ENCODE measurements at places on chromosomes 2 and 18.

DNA sequence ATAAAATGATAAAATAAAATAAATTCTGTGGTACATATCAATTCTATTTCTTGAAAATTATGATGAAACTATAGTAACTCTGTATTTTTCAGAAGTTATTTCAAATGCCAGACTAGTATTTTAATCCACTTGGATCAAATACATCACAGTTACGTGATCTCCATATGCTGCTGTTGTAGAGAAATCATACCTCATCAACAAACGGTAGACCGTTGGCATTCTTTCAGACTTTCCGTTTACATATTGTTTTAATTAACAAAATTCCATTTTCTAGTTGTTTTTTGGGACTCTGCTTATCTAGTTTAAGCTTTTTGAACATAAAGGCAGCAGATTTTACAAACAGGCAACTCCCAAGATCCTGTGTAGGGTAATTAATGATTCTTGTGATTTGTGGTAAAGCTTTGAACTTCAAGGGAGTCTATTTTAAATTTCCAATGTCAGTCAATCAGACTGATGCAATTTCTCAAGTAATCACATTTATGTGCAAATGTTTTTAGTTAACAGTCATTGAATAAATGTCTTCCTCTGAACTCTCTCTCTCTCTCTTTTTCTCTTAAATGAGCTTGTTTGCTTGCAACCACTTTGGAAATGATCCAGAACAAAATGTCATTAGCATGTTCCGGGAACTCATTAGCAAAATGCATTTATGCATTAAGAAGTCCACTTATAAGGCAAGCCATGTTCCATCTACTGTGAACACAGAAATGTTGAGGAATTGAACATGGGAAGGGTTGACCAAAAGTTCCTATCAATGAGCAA lies 31.8 kb downstream of the NYAP2 start:
- no peak for DNase-seq

- DNase-seq, result peak; percentile 65
These were observed 29.0 kb downstream of the LGALSL start for GRCh38 chr2:64482765-64483504.

DNA sequence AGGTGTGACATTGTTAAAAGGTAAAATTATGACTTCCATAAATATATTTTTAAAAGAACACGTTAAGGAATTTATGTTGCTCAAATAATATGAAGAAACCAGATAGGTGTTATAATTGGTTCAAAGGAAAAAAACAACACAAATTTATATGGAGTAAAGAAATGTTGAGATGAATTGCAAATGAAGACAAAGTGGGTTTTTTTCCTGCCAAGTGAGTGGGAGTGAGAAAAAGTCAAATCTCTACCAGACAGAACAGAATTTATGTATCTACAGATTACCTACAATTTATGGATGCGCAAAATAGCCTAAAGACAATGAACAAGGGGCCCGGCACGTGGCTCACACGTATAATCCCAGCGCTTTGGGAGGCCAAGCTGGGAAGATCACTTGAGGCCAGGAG lies 159.7 kb upstream of the SLC1A4 start:
- DNase-seq, result no peak

- no peak for DNase-seq
These were observed 28.5 kb downstream of the IL37 start for GRCh38 chr2:112939425-112939824.

DNA sequence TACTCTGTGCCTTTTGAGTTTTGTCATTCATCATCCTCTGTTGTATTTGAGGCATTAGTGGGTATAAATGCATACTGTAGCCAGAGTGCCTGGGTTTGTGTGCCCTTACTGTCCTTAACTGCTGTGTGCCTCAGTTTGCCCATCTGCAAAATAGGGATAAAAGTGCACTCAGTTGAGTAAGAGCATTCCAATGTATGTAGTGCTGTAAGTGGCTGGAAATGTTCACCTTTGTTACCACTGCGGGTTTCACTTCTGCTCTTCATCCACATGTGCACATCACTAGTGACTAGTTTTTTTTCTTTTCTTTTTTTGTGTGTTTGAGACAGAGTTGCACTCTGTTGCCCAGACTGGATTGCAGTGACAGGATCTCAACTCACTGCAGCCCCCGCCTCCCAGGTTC lies 39.9 kb downstream of the PLEKHB2 start:
- no peak for DNase-seq
